ENCODE measurements at places on chromosomes 7 and 10.
A peak's percentile ranks its signal among the peaks of the same experiment; 100 is the strongest.

DNA sequence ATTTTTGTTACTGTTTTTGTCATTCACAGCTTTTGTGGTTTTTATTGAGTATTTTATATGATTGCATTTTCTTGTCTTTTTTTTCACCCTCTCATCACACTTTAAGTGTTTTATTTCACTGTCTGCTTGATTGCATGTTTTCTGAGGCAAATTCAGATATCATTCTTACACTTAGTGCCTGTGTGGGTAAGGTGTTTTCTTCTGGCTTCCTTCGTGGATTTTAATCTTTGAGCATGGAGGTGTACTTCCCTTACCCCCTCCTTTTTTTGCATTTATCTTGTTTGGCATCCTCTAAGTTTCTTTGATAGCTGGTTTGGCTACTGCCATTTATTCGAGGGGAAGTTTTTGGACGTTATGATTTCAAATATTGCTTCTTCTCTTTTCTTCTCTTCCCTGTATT, 127.9 kb downstream of the MLLT10 start:
- DNase-seq: no peak

DNA sequence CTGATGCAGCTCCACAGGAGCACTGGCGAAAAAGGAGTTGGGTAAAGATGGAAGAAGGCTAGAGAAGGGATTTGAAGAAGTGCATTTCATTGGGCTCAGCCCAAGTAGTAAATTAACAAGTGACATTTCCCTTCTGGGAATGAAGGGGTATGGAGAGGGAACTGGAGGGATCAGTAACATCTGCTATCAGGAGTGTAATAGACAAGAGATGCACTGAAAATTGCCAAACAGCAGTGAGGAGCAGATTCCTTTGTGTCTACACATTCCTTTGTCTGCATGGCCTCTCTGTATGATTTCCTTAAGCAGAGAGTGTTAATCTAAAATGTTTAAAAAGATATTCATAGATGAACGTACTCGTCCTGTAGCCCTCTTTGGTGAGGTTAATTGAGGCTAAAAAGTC, 148.2 kb upstream of the FERD3L start:
- no peak for DNase-seq

- DNase-seq: no peak
Measured at GRCh38 chr10:133009218-133009950, 67.0 kb upstream of the CFAP46 start.

GRCh38 chr10:123838596-123839310, 52.9 kb downstream of the CPXM2 start:
- no peak for DNase-seq

DNA sequence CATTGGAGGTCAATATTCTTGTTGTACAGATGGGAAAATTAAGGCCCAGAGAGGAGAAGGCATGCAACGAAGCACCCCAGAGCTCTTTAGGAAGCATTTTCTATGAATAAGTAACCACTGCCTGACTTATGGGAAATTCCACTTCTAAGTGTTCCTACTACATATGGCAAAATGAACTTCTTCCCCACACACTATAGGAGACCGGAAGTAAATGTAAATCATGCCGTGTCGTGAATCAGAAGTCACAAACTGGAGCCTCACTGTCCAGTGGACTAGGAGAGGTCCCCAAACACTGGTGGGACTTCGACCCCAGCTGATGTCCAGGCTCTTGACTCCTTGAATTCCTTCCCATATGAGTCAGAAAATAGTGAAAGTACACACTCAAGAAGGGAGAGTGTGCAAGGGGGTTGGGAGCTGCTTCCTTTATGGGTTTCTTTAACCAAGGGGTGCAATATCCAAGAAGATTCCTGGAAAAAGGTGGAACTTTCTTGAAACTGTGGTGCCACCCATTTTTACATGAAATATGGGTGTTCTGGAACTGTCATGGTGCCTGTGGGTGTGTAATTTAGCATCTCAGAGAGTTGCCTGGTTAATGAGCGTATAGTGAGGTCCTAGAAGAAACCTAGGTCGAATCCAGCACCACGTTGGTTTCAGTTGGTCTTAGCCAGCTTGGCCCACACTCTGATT, 6.7 kb downstream of the RASSF4 start:
- DNase-seq: no peak

DNA sequence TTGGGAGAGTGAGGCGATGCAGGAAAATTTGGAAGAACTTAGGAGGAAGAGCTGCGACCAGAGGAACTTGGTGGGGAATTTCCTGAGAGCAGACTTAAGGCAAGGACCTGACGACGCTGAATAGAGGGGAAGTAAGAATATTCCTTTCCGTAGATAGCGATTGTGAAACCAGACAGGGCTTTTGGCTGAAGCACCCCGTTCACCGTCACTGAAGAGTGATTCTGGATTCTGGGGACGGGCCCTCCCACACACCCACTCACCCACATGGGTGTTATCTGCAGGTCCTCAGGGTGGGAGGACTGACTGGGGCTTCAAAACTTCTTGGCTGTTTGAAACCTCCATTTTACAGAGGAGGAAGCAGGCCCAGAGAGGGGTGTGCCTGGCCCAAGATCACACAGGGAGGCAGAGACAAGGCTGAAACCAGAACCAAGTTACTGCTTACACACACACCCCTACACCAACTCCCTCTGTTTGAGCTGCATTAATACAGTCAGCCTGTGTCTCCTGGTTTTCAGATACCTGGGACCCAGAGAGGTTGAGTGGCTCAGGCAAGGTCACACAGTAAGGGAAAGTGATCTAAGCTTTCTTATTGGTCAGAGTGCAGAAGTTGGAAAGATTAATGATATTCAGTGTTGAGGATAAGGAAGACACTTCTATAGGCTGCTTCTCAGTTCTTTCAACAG, 37.2 kb upstream of the CDH23 start:
- no peak for DNase-seq

- no peak for DNase-seq
Measured at GRCh38 chr10:21614000-21614399, 80.0 kb downstream of the MLLT10 start.

DNA sequence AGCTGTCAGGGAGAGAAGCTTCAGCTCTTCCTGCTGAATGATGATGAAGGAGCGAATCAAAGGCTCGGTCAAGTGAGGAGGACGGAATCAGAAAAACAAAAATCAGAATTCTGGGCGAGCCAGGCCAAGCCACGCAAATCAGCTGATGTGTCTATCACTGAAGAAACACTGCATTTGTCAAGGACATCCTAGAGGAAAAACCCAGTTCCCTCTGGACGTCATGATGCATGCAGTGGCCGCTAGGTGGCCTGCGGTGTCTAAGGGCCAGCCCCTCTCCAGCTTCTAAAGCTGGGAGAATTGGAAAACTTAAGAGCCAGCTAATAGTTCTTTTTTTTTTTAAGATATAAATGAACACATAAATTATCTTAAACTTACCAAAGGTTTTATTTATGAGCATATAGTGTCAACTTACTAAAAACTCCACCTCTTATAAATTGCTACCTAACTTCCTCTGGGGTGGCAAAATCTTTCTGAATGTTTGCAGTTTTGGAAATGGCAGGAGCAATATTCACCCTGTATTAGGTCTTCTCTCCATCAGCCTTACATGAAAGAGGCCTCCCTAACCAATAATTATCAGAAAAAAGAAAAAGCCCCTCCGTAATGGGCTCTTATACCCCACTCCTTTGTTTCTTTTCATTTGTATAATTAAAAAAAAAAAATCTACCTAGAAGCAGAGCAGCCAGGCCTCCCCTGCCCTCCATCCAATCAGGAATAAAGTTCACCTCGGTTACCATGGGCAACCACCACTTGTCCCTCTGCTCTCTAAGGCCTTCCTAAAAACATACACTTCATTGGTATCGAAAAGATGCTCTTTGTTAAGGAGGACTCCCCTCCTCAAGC, 186.8 kb downstream of the USP6NL start:
- peak; percentile 16 for DNase-seq

DNA sequence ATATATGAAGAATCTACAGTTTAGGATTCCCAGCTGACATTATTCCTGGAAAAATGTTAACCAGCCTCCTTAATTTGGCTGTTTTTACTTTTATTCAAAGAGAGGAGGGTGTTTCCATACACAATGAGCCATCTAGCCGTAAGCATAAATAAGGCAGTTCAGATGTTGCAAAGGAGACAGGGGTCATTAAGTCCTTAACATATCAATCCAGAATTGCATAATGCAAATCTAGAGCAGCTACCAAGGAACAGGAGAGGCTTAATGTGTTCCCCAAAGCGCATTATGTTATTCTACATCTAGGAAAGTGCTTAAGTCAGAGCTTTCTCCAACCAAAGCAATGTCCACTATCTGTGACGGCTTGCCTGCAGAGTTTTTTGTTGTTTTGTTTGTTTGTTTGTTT, 32.4 kb upstream of the TCF7L2 start:
- DNase-seq: no peak

GRCh38 chr7:47354071-47354470, 227.8 kb downstream of the TNS3 start:
- DNase-seq: no peak

DNA sequence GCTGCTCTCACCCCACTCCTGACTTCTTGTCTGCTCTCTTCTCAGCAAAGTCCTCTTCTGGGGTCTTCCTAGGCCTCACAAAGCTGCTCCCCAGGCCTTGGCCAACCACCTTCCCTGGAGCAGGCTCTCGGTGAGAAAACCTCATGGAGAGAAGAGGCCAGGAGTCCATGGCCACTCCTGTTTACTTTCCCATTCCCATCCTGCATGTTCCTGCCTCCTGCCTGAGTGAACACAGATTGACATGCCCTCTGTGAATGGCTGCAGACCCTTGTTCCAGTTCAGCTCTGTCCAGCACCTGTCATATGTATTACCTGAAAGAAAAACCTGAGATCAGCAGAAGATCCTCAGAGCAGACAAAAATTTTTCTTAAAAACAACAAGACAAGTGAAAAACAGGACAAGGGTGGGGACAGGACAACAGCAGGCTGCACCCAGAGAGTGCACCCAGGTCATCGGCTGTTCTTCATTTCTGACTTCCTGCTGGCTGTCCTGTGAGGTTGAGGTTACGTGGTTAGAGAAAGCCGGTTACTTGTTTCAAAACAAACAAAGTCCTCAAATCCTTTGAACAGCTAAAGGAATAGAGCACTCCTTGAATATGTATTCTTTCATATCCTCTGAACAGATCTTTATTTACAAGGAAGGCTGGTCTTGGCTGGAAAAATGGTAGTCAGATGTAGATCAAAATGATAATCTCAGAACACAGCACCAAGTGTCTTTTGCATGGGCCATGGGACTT, 34.0 kb upstream of the DLD start:
- DNase-seq: no peak

DNA sequence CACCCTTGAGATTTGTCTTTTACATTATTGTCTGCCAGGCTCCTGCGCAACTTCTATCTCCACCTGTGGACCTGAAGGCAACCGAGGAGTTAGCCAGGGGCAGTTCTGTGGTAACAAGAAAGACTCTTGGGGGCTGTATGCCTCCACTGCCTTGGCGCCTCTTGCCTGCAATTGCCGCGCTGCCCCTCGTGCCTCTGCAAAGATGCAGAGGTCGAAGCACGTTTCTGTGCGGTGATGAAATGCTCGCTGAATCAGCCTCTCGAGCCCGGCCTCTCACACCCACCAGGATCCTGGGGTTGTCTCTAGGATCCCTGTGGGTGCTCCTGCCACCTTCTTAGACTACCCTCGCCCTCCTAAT, 486 bp upstream of the LHFPL3 start:
- DNase-seq: no peak

GRCh38 chr10:69486922-69487730, 35.9 kb downstream of the TSPAN15 start:
- DNase-seq: no peak

GRCh38 chr10:125231813-125232475, 71.6 kb upstream of the CTBP2 start:
- no peak for DNase-seq

DNA sequence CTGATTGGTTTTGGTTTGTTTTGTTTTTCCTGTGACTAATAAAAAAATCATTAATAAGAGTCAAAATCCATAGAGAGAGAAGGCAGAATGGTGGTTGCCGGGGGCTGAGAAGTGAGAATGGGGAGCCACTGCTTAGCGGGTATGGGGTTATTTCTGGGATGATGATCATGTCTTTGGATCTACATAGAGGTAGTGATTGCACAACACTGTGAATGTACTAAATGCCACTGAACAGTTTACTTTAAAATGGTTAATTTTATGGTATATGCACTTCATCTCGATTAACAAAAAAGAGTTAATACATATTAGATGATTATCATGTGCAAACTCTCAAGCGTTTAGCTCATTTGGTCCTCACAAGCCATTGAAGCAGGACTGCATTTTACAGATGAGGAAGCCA, 342.9 kb downstream of the ELMO1 start:
- DNase-seq: no peak

GRCh38 chr7:136937436-136937835, 69.0 kb downstream of the CHRM2 start:
- DNase-seq: no peak

DNA sequence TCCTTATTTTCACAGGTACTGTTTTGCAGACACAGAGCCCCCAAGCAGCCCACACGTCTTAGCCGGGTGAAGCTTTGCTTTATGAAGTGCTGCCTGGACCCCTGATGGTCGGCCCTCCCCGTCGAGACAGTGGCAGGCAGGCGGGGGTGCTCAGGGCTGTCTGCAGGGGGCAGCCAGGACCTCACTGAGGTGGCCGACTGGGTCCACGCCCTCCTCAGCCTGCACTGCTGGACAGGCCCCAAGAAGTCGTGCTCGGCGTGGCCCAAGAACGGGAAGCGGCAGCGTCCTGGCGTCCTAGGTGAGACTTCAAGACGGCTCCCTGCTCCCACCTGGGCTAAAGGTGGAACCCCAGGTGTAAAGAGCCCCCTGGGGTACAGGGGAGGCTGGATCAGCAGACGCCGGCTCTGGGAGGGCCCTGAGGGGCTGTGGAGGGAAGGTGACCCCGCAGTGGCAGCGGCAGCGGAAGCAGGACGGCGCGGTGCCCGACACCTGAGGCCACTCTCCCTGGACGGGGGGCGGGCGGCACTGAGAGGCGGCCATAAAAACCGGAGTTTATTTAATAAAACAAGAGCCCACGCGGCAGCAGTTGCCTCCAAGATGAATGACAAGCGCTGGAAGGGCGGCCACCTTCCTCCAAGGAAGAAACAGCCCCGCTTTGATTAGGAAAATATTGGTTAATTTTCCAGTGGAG, 179.4 kb downstream of the ELFN1 start:
- DNase-seq: no peak

- DNase-seq: no peak
Measured at GRCh38 chr7:116235380-116235779, 25.0 kb downstream of the TES start.

DNA sequence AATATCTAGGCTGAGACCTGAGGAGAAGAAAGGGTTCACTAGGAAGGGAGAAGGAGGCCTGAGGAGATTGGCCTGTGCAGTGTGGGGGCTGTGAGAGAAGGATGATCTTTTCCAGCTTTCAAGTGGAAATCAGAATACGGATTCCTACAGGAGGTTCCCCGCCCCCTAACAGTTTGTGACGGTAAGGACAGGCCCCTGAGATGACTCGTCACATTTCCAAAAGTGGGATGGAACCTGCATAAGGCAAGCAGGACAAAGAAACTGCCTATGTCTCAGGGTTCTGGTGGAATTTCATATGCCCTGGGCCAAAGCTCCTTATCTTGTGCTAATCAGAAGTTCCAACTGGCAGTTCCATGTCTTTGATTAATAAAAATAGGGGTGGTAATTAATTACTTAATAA, 275.6 kb downstream of the SNX10 start:
- DNase-seq: no peak
